ENCODE measurements at places on chromosomes 7 and 10.

DNA sequence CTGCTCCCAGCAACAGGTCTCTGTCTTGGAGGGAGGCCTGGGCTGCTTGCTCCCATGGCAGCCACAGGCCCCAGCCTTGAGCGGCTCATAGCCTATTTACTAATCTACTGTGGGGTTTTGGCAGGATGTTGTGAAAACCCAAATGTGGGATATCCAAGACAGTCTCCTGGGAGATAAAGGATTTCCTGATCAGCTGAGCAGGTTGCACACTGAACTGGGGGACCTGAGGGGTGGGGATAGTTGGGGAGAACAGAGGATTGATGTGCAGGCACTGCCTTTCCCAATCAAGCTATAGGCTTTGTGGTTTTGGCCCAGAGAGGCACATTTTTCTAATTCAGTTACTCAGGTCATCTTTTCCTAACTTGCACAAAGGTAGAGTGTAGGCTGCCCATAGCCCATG lies 92.6 kb downstream of the SH2D4B start:
- DNase-seq, result no peak

DNA sequence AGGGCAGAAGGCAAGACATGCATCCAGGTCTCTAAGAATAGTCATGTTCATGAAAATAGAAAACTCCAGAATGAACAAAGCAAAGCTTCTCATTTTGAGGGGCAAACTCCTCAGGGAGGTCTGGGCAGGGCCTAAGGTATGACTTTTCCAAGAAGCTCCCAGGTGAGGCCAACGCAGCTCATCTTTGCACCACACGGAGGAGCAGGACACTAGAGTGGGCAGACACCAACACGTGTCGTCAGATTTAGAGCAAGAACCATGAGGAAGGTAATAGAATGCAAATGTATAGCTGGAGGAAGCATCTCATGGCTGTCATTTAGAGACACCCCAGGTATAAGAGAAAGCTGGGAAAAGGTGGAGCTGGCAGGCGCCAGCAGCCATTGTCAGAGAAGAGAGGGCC lies 95.7 kb downstream of the WDFY4 start:
- DNase-seq, result no peak

DNA sequence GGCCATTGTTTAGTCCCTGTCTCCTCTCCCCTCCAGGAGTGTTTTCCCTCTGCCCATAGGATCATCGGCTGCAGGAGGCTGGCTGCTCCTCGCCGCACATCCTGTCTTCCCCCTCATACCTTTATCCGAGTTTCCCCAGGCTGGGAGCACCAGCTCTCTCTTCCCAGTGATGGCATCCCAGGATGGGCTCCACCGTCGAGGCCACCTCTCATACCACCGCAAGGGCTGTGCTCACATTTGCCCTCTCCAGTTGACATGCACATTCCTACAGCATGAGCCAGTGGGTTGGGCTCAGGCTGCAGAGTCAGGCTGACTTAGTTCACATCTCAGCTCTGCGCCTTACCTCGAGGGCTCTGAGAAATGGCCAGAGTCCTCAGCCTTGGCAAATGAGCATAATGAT lies 12.1 kb downstream of the HKDC1 start:
- DNase-seq, result no peak

- DNase-seq, result no peak
Observed at GRCh38 chr10:114852197-114852596, 30.6 kb downstream of the FHIP2A start.

DNA sequence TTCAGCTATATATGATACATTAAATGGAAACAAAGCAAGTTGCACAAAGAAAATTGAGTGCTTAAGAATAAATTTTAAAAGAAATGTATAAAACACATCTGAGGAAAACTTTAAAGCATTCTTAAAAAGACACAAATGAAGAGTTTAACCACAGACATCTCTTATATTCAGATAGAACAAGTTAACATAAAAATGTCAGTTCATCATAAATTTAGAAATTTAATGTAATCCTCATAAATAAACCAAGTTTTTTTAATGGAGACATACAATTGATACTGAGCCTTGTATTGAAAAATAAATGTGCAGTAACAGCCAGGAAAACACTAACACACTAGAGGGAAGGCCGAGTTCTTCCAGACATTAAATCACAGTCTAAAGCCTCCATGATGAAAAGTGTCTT lies 243.9 kb upstream of the MKLN1 start:
- DNase-seq, result no peak

DNA sequence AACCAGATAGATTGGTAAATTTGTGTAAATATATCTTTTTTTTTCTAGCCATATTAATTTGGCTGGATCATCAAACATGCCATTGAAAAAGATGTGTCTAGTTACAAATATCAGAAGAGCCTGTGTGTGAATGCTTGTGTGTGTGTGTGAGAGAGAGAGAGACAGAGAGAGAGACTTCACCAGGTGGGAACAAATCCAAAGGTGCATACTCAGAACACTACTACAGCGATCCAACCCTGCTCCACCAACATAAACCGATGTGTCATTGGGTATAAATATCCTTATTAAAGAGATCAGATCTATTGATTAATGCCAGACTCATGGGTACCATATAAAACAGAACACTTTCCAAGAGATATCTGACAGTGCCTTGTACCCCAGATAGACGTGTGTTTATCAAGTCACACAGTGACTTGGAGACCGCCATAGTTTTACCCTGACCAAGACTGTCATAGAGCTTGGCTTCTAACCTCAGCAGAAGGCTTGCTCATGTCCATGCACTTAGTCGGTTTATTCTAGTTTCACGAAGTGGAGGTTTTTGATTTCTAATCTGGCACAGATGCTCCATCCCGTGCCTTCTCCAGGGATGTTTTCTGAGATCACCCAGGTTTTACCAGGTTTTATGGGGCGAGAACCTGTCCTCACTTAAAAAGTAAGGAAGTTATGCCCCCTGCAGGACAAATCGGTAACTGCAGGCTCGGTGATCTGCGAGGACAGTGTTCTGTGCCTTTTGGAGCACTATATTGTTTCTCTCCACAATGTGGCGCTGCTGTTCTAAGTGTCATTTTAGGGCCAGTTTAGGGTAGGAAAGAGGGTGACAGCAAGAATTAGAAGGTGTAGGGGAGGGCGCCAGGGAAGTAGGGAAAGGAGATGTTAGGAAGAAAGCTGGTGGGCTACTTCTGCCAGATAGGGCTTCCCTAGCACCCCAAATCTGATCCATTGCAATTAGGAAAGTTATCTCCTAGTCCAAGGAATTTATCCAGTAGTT lies 29.3 kb upstream of the WNT8B start:
- DNase-seq, result peak; percentile 98

- no peak for DNase-seq
Observed at GRCh38 chr7:77565917-77566316, 28.8 kb downstream of the PTPN12 start.

DNA sequence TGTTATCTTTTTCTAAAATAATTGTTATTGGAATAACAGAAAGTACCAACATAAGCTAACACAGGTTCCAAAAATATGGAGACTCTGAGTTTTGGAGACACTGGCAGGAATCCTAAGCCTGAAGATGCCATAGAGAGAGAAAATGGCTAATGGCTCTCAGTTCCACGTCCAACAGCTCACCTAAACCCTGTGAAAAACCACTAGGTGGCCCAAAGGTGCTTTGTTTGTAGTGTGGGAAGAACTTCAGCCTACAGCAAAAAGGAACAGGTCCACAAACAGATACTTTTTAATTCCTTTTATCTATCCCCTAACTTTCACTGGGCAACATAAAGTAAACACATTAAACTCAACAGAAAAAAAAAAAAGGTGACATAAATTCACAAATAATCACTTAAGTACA lies 272.3 kb downstream of the SEMA3D start:
- DNase-seq, result no peak

DNA sequence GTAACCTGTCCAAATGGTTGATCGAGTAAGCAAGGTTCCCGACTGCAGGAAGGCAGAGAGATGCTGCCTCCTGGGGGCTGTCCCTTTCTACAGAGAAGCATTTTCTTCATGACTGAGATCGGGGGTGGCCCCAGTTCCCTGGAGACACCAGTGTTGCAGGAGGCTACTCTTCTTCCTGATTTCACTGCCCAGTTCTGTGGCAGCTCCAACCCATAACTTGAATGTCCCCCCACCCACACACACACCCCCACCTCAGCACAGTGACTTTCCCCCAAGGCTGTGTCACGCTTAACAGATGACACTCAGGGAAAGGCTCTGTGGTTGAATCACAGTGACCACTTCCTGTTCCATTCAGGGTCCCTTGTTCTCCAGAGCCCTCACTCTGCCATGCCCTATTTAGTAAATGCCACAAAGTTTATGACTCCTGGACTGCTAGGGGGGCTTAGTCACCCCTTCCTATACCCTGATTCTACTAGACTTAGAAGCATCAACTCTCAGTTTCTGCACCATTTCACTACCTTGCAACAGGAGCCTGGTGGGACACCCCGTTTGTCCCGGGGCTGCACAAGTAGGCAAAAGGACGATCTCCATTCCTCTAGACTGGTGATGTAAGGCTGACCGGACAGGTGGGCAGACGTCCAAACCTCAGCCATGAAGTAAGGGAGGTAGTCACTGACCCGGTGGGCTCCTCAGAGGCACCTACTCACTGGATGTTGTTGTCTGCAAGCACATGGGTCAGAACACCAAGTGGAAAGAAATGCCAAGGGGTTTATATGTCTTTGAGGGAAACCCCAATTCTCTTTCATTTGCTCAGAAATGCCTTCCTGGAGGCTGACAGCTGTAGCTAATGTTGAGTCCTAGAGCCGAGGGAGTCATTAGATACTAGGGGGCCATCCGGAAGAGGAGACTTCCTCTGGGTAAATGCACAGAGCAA lies 31.3 kb upstream of the SMC3 start:
- DNase-seq, result no peak

DNA sequence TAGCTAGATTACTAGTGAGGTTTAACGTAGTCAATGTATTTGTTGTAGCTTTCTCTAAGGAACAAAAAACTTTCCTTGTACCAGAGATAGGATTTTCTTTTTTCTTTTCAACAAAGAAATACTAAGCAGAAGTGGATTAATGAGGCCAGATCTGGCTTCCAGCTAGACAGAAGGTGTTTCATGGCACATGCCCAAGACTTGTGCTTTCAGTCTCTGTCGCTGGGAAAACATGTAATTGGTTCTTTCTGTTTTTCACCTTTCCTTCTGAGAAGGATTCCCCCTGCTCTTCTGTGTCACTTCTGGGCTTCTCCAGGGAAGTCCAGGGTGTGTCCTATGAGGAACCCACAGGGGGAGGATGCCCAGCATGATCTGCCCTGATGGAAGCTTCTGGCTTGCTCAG lies 492.2 kb downstream of the CCSER2 start:
- DNase-seq, result no peak

GRCh38 chr7:27840313-27840712 lies 100.4 kb downstream of the TAX1BP1 start:
- DNase-seq, result no peak

GRCh38 chr7:52775876-52776275 lies 259.6 kb upstream of the POM121L12 start:
- DNase-seq, result no peak

GRCh38 chr10:100864036-100864885 lies 48.5 kb upstream of the SLF2 start:
- no peak for DNase-seq

GRCh38 chr7:158603773-158604755 lies 16.4 kb upstream of the PTPRN2 start:
- DNase-seq, result no peak

DNA sequence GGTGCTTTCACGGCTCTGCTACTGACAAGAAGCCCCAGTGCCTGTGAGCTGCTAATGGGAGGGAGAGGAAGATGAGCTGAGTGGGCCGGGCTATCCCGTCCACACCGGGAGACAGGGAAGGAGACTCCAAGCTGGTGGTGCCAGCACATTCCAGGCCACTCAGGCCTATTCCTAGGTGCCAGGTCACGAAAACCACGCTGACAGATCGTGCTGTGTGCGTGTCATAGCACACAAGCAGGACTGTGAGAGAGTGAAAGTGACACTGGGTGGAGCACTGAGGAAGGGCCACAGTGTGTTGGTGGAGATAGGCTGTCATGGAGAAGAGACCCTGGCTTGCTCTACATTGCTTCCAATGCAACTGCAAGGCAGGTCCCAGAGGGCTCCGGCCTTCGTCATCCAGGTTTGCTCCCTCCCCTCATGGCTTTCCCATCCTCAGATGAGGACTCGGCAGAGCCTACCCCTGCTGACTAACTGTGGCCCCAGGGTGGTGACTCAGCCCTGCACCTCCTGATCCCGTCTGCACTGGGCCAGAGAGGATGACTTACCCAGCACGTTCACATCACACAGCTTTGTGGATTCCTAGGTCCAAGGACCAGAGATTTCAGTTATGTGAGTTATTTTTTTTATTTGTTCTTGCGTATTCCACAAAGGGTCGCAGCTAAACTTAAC lies 167.3 kb downstream of the EGFR start:
- no peak for DNase-seq

- DNase-seq, result no peak
Observed at GRCh38 chr7:138882249-138882648, 84.3 kb upstream of the ATP6V0A4 start.
